ENCODE measurements at places on chromosomes 5 and 9.

GRCh38 chr9:81242866-81243265 lies 446.5 kb downstream of the TLE1 start:
- no peak for DNase-seq

GRCh38 chr9:14515571-14516198 lies 177.5 kb downstream of the ZDHHC21 start:
- peak; percentile 80 for DNase-seq

- DNase-seq, result no peak
These were observed 103.2 kb upstream of the SPATA31D4 start for GRCh38 chr9:81824802-81825730.

DNA sequence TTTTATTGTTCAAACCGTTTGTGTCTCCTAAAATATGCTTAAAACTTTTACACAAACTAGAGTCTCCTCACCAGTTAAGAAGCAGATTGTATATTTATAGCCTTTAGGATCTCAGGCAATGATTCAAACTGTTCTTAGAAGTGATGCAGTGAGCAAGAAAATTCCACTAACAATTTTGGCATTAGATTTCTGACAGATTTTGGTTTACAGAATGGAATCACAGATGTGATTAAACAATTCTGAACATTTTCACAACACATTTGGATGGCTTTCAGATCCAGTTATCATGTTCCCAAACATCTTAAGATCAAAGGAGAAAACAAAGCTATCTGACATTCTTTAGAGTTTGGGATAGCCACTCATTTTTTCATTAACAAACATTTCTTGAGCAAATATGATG lies 181.7 kb upstream of the RIOK2 start:
- DNase-seq, result no peak

DNA sequence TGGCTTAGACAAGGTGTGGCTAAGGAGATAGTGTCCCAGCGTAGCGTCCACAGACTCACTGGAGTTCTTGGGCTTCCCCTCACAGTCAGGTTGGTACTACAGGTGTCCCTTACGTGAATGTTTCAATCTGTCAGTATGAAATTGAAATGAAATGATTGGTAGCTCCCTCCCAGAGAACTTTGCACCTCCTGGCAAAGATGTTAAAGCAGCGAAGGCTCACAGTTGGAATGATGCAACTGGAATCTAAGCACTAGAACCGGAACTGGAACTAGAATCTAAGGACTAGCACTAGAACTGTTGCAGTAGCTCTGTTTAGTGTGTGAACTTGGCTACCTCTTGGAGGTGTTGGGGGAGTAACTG lies 1.1 kb downstream of the SLC31A1 start:
- peak; percentile 69 for DNase-seq

DNA sequence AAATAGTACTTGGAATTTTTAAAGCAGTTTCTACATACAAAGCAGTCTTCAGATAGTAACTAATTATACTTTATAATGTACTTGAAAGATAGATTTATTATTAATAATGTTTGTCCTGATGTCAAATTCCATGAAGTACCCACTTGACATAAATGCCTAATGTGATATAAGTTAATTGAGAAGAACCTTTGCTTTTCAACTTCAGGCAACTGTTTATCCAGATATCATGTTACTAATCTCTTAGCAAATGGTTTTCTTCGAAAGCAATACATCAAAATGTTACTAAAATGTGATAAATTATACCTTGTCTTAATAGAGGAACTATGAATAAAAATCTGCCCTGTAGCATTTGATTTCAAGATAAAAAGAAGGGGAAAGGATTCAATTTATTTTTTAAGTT lies 146.8 kb upstream of the FBXL17 start:
- DNase-seq, result no peak

DNA sequence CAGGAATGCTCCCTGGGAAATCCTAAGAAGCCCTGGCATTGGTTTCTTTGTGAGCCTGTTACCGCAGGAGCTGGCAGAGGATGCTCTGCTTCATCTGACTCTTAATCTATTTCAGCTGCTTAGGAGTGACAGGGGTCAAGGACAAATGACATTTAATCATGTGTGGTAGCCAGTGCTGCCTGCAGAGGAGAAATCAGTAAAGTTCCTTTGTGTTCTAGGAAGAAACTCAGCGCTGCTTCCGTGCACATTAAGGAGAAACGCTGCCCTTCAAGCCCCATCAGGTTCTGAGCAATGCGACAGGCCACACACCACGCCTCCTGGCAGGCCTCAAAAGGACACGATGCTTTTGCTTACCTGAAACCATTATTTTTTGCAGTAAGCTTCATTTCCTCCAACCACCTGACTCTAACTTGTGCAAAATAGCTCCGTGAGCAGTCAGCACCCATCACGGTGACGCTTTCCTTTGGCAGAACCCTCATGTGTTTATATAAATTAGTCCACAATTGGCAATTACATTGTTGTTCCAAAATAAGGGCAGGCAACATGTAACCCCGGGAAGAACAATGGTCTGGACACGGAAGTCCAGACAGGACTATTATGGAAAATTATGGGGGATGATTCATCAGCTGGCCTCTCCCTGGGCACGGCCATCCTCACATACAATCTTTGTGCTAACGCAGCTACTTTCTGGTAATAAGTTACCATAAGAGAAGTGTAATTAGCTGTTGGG lies 387.9 kb upstream of the DAP start:
- no peak for DNase-seq

GRCh38 chr9:124442826-124443225 lies 7.4 kb upstream of the ADGRD2 start:
- no peak for DNase-seq

- DNase-seq, result no peak
These were observed 878.9 kb upstream of the WWC1 start for GRCh38 chr5:167412556-167412955.

- DNase-seq, result no peak
These were observed 417.1 kb downstream of the HCN1 start for GRCh38 chr5:45279109-45279508.

DNA sequence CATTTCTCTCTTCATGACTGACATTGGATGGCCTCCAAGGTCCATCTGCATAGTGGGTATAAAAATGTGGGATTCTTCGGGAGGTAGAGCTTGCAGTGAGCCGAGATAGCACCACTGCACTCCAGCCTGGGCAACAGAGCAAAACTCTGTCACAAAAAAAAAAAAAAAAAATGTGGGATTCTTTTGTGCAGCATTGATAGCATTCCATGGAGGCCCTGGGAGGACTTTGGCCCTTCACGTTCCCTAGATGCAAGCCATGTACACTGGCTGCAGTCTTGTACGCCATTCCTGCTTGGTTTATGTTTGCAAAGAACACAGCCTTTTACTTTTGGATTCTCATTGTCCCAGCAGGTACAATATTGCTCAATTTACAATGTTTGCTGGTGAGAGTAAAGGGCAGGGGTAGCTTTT lies 157.8 kb downstream of the SLCO4C1 start:
- no peak for DNase-seq

DNA sequence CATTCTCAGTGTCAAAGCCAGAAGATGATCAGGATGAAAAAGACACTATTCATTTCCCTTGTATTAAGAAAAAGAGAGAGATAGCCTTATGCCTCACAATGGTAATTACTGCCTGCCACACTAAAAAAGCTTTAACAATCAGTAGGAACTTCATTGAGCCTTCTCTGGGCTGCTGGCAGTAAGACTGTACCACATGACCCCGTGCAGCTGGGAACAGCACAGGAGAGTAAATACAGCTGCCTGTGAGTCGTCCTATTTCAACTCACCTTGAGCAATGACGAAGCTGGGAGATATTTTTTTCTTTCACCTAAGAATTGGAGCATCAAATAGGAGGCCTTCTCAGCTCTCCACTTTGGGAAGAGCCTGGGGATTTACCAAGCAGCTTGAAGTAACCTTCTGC lies 316.3 kb downstream of the GABRB2 start:
- no peak for DNase-seq

DNA sequence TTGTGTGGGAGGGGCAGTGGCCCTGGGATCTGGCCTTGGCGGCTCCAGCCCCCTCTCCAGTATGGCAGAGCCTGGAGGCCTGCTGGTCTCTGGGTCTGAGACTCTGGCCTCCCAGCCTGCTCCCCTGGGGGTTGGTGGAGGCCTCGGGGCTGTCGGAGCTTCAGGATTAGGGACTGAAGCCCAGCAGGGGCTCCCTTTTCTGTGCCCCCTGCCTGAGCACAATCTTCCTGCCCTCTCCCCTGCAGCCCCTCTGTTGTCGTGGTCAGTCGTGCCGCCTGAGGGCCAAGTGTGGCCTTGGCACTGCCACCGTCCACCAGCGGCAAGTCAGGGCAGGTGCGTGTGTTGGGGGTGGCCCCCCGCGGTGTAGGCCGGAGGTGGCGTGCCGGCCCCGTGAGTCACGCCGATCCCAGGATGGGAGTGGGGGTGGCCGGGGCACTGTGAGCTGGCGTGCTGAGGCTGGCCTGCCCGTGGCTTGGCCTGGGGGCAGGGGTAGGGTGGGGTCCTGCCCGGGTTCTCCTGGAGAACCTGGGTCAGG lies 53.6 kb downstream of the RXRA start:
- DNase-seq, result no peak

DNA sequence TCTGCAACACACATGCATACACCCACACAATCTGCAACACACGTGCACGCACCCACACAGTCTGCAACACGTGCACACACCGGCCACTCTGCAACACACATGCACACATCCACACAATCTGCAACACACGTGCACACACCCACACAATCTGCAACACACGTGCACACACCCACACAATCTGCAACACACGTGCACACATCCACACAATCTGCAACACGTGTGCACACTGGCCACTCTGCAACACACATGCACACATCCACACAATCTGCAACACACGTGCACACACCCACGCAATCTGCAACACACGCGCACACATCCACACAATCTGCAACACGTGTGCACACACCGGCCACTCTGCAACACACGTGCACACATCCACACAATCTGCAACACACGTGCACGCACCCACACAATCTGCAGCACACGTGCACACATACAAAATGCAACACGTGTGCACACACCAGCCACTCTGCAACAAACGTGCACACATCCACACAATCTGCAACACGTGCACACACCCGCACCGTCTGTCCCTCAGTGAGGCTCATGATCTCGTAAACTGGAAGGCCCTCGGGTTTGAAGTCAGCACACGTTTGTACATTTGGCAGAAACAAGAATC lies 18.4 kb downstream of the PLEKHG4B start:
- no peak for DNase-seq

- no peak for DNase-seq
These were observed 13.1 kb downstream of the RPS23 start for GRCh38 chr5:82265047-82265446.

GRCh38 chr5:123806644-123807043 lies 294.7 kb downstream of the CSNK1G3 start:
- DNase-seq, result no peak

GRCh38 chr9:94631599-94631998 lies 7.7 kb downstream of the FBP1 start:
- DNase-seq, result peak; percentile 17

DNA sequence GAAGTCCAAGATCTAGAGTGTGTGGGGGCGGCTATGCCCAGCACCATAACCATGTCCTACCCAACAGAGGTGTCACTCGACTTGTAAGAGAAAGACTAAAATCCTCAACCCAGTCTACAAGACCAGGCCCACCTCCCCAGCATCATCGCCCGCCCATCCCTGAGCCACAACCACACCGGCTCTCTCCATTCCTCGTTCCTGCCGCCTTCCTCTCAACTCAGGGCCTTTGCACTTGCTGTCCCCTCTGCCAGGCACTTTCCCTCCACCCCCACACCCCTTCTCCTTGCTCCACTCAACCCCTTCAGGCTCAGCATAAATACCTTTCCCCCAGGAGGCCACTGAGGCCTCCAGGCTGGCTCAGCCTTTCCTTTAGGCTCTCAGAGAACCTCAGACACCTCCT lies 69.3 kb downstream of the PAX5 start:
- no peak for DNase-seq
